ENCODE measurements at places on chromosomes 11 and 22.

DNA sequence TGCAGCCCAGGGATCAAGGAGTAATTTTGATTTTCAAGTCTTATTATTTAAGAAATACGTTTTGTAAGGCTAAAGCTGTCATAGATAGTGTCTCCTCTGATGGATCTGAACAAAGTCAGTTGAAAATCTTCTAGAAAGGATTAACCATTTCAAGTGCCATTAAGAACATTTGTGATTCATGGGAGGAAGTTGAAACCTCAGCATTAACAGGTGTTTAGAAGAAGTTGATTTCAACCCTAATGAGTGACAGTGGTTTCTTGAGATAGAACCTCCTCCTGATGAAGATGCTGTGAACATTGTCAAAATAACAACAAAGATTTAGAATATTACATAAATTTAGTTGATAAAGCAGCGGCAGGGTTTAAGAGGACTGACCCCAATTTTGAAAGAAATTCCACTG, 61.7 kb downstream of the PRR5L start:
- DNase-seq = no peak

DNA sequence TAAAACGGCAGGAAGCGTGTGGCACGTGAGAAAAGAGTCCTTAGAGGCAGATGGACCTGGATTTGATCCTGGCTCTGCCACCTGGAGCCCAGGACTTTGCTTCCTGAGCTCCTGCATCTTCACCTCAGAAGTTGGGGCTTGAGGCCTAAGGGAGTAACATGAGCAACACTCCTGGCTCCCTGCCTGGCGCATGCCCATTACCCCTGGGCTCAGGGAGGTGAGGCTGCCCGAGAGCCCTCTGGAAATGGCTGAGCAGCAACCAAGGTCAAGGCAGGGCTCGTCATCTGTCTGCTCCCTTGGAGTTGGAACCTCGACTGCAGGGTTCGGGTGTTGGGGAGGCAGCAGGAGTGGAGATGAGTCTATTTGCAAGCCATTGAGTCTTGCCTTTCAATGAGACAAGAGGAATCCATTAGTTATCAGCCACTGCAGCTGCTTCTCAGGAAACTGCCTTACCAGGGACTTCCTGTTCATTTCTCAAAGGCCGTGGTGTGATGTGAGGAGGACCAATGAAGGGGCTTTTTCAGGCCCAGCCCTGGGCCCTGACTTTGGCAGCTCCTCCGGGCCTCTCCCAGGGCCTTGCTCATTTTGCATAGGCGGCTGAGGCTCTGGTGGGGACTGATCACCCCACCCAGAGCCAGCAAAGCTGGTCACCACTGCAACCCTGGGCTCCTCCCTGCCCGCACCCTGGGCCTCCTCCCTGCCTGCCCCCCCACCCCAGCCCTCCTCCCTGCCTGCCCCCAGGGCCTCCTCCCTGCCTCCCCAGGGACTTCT, 6.4 kb downstream of the FADS2 start:
- peak; percentile 43 for DNase-seq

GRCh38 chr11:102453302-102453695, 734 bp upstream of the TMEM123 start:
- DNase-seq = no peak

DNA sequence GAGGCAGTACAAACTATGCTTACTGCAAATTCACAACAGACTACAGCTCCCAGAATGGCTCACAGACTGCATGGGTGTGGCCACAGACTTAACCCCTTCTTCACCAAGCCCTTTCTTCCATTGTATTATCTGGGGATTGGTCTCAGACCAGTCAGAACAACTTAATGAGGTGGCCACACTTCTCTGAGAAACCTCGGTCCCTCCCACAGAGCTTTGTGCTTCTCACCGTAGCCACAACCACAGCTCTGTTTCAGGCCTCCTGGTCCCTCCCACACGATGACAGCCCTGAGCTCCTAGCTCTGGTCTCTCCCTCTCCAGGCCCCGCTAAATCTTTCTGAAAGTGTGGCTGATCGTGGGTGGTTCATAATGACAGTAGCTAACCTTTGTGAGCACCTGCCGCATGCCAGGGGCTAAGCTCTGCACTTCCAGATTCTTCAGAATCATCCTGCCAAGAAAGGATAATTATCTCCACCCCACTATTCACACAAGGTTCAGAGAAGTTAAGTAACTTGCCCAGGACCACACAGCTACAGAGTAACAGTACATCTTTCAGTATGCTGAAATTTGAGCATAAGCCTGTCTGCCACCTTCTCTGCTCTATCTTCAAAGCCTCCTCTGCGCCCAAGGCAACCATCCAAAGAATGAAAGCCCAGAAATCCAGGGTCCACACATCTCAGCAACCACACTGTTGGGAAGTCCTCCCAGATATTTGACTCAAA, 5.4 kb downstream of the PDE2A start:
- no peak for DNase-seq

- peak; percentile 68 for DNase-seq
Observed at GRCh38 chr11:116580799-116581198, 192.0 kb downstream of the BUD13 start.

GRCh38 chr22:49308300-49308699, 519.4 kb downstream of the BRD1 start:
- DNase-seq = no peak

DNA sequence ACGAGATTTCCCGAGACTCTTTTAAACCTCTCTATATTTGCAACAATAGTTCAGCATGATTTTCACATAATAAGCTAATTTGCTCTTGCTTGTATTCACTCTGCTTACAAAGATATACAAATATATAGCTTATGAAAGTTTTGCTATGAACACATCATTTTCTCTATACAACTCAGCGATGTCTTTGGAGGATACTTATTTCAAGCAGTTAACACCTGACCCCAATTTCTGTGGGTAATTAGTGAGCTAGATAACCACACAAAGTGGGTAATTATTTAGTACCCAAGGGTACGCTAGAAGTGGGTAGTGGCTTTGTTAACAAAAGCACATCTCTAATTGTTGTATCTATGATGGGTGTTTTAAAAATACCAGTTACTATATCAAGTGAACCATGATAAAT, 12.3 kb downstream of the BLID start:
- no peak for DNase-seq

DNA sequence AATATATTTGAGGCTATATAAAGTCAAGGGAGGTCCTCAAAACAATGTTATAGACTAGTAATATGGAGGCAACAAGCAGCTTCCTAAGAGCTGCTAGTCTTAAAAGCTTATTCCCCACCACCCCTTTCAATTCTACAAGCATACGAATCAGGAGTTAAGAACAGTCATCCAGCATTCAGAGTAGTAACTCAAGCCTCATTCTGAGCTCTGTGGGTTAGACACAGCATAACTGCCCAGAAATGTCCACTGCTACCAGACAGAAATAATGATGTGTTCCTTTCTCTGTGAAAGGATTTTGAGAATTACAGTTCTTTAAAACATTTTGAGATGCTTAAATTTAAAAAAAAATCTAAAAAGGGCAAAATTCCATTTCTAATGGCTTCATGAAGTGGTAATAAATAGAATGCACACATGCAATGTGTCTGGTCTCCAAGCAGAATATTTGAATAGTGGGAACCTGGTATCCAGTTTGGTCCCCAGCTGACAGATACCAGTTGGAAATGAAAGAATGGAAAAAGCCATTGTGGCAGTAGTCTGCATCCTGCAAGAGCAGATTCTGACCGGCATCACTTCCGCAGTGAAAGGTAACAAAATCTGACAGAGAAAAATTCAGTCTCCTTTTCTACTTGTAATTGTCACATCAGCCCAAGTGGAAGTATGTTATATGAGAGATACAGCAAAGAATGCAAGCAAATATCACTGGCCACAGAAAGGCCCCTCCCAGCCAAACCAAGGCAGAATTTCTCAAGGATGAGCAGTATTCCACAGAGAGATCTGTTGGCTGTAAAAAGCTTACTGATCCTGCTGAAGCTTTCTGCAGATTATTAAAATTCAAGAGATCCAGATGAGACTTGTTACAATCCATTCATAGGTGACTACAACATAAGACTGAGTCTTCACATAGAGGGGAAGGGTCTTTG, 310.8 kb upstream of the PITPNB start:
- no peak for DNase-seq

DNA sequence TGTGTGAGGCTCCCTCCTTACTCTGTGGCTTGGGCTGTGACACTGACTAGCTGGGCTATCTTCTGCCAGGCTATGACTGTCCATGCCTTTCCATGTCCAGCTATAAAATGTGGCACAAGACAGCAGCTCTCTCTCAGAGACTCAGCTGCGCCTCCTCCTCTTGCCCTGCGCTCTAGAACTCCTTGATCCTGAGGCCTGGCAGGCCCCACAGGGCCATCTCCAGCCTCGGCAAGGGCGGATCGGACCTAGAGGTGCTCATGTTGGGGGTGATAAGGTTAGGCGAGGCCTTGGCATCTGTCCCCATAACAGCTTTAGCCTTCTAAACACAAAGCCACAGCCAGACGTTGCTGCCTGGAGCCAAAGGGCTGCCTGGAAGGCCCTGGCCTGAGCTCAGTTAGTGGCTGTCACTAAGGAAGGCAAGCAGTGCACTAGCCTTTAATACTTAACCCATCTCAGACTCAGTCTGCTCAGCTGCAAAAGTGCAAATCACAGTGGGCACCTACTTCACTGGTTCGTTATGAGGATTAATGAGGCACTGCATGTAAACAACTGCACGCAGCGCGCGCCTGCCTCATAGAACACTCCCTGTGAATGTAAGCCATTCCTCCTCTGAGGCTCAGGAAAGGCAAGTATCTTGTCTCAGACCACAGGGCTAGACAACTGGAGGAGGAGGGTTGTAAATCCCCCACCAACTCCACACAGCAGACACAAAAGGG, 1.2 kb downstream of the GUCD1 start:
- peak; percentile 18 for DNase-seq

GRCh38 chr22:20843501-20843900, 15.1 kb downstream of the PI4KA start:
- no peak for DNase-seq

GRCh38 chr11:122098261-122098980, 17.6 kb downstream of the BLID start:
- DNase-seq = no peak

GRCh38 chr11:93279851-93280347, 50.6 kb upstream of the DEUP1 start:
- no peak for DNase-seq

- DNase-seq = peak; percentile 72
Observed at GRCh38 chr22:38219632-38220031, 17.8 kb downstream of the MAFF start.

DNA sequence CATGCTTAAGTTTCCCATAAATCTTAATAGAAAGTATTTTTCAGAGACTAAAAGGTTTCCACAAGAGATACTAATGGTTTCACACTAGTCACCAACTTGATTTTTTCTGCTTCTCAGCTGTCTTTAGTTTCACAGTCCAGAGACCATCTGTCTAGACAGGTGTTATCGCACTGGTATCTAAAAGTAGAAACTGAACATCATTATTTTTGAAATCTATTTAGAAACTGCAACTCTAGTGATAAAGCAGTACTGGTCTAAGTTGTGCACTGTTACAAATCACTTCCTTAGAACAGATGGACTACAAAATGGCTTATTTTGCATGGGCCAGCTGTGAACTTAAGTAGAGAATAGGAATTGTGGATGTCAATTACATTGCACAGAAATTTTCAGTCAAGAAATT, 78.0 kb downstream of the CNTN5 start:
- no peak for DNase-seq

GRCh38 chr11:13338427-13339069, 61.0 kb downstream of the BMAL1 start:
- DNase-seq = no peak

- no peak for DNase-seq
Observed at GRCh38 chr22:44147008-44147645, 33.6 kb upstream of the PARVG start.

- DNase-seq = no peak
Observed at GRCh38 chr11:127130321-127130720, 129.8 kb upstream of the KIRREL3 start.

GRCh38 chr11:77471558-77472193, 2.2 kb downstream of the PAK1 start:
- DNase-seq = peak; percentile 62

GRCh38 chr11:32310214-32310601, 125.1 kb downstream of the WT1 start:
- no peak for DNase-seq

GRCh38 chr11:108199446-108200321, 22.8 kb downstream of the NPAT start:
- no peak for DNase-seq

- DNase-seq = no peak
Observed at GRCh38 chr11:38208951-38209350, 1610.9 kb upstream of the RAG2 start.

GRCh38 chr11:119584193-119585042, 144.6 kb downstream of the NECTIN1 start:
- peak; percentile 53 for DNase-seq

All from glutamatergic neuron (in vitro differentiated cells).